Neural progenitor cell (in vitro differentiated cells): ENCODE measurements at places on chromosomes 6 and 20.

DNA sequence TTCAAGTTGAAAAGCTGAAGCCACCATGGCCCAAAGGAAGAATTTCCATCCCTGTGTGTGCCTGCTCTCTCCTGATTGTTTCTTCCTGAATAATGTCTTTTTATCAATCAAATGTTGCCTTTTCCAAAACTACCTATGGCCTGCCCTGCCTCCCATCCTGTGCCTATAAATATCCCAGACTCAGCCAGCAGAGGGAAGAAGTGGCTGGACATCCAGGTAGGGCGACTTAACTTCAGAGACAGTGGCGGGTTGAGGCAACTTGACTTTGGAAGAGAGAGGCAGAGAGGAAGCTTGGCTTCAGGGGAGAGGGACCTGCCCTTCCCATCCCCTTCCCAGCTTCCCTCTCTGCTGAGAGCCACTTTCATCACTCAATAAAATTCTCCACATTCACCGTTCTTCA is 133.0 kb downstream of the LCA5 start:
- no peak for DNase-seq

GRCh38 chr6:85016726-85017125 is 252.3 kb upstream of the TBX18 start:
- no peak for DNase-seq

DNA sequence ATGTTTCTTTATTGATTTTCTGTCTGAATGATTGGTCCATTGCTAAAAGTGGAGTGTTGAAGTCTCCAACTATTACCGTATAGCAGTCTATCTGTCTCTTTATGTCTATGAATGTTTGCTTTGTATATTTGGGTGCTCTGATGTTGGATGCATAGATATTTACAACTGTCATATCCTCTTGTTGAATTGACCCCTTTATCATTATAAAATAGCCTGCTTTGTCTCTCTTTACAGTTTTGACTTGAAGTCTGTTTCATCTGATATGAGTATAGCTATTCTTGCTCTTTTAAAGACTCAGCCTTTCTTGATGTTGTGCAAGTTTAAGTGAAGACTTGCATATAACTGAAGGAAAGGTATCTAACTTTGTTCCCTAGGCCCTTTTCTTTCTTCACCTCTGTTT is 173.8 kb upstream of the RAB32 start:
- no peak for DNase-seq

GRCh38 chr6:33904747-33905065 is 100.9 kb upstream of the MLN start:
- DNase-seq: peak; percentile 38

- no peak for DNase-seq
Observed at GRCh38 chr20:29497261-29497671, 1760.2 kb upstream of the DEFB115 start.

GRCh38 chr6:143155681-143156080 is 95.0 kb downstream of the AIG1 start:
- no peak for DNase-seq
